ENCODE measurements at places on chromosomes 16 and 17.

DNA sequence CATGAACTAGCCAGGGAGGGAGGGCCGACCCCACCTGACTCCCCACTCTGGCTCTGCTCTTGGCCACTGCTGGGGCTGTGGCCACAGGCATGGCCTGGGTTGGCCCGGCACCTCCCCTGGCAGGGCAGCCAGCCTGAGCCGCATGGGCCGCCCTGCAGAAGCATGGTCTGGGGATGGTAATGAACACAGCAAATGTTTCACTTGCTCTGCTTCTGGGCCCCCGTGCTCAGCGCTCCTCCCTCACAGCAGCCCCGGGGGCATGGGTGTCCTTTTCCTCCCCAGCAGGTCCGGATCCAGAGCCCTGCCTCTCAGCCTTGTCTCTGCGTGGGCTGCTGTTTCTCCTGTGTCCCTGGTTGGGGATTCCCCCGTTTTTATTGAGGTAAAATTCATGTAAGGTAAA lies 30.9 kb upstream of the KCNJ12 start:
- no peak for DNase-seq

GRCh38 chr16:71425746-71426068 lies 16.1 kb downstream of the TLE7 start:
- no peak for DNase-seq

DNA sequence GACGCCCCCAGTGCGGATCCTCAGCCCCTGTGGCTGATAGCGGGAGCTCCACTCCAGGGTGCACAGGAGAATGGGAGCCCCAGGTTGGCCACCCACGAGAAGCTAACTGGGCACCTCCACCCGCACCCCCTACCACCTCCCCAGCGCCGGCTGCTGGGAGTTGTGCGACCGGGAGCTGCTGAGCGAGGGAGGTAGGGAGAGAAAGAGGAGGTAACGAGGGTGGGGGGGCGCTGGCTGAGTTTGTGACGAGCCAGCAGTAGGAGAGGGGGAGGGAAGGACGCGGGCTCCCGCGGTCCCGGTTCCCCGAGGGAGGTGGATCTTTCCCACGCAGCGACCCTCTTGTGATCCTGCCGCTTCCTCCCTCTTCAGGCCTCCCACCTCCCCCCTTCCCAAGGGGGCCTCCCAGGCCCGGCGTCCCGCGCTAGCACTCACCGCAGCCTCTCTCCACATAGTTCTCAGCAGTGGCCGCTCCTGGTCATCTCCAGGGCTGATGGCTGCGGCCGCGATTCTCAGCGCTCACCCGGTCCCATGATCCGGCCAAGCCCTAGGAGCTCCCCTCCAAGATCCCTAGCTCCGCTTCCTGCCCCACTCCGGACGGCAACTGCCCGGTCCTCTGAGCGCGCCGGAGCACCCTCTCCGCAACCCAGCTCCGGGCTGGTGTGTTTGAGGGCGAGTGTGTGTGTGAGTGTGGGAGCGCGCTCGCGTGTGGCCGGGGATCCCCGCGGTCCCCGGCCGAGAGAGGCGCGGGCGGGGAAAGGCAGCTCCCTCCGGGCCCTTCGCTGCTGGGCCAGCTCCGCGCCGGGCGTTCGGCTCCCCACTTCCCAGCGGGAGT lies at the start of gene GRIN2A:
Gene GRIN2A (minus strand): TSS at position 207 of the 832 bp plus-strand sequence. CDS start 2,017 bp downstream, outside the sequence.
- no peak for DNase-seq

- peak; percentile 46 for DNase-seq
These were observed 631 bp downstream of the KREMEN2 start for GRCh38 chr16:2964475-2965336.

GRCh38 chr16:66979011-66979717 lies 9.2 kb upstream of the CES4A start:
- no peak for DNase-seq

GRCh38 chr16:84752600-84752999 lies 52.8 kb downstream of the USP10 start:
- no peak for DNase-seq

- no peak for DNase-seq
These were observed 16.1 kb upstream of the ARHGAP44 start for GRCh38 chr17:12773153-12773552.

- peak; percentile 19 for DNase-seq
These were observed 13.5 kb upstream of the DYNLRB2 start for GRCh38 chr16:80527297-80527696.

DNA sequence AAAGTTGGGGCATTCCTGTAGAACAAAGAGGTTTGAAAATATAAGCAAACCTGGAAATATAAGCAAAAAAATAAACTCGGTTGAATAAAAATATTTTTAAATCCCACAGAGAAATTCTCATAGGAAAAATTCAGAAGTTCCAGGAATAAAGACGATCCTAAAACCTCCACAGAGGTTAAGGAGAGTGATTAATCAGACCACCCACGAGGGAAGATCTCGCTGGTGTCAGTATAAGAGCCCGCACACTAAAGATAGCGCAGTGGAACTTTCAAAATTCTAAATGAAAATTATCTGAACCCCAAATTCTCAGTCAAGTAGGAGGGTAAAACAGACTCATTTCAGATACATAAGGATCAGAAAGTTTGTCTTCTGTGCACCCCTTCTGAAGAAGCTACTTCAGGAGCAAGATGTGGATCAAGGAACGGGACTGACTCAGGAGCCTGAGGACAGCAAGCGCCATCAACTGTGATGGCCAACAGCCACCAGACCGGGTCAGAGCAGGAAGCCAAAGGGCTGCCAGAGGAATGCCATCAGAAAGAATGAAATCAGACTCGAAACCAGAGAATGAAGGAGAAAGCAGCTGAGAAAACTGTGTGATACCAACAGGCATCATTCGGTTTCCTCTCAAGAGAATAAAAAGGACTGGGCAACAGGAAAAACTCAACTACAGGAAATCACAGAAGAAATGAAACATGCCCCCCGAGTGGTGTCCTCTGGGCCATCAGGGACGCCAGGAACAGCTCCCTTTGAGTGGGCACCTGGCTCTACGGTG lies 66.9 kb downstream of the CYTH1 start:
- no peak for DNase-seq

DNA sequence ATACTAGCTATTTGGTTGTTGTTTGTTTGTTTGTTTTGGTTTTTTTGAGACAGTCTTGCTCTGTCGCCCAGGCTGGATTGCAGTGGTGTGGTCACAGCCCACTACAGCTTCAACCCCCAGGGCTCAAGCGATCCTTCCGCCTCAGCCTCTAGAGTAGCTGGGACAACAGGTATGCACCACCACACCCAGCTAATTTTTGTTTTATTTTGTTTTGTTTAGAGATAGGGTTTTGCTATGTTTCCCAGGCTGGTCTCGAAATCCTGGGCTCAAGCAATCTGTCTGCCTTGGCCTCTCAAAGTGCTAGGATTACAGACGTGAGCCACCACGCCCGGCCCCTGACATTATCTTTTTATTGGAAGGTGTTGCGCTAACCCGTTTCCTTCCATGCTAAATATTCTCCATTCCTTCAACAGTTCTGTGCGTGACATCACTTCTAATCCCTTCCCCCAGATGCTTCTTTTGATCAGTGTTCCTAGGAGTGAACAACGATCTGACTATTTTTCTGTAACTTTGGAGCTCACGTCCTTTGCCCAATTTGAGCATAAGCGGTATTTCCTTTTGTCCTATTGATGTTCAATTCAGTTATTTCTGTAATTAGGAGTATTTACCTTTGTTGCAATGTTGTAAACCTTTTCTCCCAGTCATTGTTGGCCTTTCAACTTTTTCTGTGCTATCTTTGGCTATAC lies 30.2 kb upstream of the EMP2 start:
- DNase-seq = no peak

DNA sequence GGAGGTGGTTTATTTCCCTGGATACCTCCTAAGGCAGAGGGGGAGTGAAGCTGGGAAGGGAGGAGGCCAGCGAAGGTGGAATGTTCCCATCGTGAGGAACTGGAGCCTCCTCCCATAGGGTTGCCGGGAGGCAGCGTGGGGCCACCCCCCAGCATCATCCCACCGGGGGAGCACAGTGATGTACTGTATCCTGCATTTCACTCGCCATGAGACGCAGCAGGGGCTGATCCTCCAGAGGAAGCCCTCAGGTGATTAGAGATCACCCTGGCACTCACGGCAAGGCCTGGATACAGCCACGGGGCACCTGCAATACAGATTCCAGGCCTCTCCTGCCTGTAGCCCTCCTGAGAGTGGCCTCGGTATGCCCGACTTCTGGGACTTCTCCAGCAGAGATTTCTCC lies 25.5 kb upstream of the BEAN1 start:
- DNase-seq = no peak

DNA sequence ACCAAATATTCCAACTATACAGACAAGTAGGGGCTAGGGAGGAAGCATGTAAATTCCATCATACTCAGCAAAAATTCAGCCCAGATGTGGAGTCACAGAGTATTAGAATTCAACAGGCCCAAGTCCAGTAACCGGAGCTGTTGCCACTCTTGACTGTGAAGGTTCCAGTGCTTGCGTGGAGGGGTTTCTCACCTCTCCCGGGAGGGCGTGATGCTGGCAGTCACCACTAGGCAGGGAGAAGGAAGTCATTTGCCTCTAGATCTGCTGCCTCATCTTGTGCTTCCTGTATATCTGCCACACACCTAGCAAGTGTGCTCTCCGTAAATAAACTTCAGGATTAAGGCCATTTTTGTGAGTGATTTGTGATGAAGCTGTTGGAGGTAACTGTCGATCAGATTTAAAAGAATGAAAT lies 1.0 kb upstream of the CKLF start:
- peak; percentile 53 for DNase-seq

GRCh38 chr16:8675183-8676159 lies 1.1 kb downstream of the ABAT start:
- DNase-seq = peak; percentile 43

- DNase-seq = no peak
These were observed 21.4 kb downstream of the CDRT4 start for GRCh38 chr17:15446036-15446435.

DNA sequence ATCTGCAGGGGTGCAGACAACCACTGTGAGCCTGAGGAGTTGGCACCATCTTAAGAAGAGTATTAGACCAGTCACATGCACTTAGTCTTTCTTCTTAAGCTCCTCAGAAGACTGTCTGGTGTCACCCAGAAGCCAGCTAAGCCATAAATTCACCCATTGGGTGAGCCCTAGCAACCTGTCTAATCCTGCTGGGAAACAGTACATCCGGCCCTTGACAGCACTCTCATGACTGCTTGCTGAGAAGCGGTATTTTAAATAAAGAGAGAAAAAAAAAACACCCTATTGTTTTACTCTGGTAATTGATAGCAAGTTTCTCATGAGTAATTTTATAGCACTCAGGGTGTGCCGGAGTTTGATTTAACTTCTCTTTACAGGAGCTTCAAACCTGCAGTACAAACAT lies 134.7 kb downstream of the SOX9 start:
- no peak for DNase-seq

DNA sequence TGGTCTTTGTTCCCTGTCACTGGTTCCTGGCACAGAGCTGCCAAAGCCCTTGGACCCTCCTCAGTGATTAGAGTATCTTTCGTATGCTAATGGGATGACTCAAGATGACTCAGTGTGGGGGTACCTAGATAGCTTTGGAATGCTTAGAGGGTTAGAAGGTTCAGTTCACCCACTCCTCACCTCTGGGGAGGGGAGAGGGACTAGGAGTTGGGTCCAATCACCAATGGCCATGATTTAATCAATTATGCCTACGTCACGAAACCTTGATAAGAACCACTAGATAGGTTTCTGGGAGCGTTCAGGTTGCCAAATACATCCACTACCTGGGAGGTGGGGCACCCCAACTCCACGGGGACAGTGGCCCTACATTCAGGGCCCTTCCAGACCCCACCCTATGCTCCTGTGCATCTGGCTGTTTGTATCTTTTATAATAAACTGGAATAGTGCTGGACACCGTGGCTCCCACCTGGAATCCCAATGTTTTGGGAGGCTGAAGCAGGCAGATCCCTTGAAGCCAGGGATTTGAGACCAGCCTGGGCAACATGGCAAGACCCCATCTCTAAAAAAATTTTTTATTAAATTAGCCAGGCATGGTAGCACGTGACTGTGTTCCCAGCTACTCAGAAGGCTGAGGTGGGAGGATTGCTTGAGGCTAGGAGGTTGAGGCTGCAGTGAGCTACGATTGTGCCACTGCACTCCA lies 29.2 kb upstream of the LITAF start:
- DNase-seq = no peak

GRCh38 chr17:32742681-32743538 lies 134.0 kb downstream of the MYO1D start:
- DNase-seq = no peak

DNA sequence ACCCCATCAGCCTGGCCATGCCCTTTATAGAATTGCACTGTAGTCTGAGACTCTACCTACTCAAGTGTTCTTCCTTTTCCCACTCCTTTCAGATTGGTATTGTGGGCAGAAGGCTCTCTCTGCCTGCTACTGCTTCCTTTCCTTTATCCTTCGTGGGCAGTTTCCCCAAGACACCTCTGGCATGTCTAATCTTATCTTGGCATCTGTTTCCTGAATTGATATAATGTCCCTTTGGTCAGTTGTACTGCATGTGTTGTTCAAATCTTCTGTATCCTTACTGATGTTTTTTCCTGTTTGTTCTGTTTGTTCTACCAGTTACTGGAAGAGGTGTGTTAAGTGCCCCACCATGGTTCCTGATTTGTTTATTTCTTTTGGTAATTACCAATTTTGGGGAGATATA lies 29.5 kb upstream of the MSI2 start:
- DNase-seq = no peak

DNA sequence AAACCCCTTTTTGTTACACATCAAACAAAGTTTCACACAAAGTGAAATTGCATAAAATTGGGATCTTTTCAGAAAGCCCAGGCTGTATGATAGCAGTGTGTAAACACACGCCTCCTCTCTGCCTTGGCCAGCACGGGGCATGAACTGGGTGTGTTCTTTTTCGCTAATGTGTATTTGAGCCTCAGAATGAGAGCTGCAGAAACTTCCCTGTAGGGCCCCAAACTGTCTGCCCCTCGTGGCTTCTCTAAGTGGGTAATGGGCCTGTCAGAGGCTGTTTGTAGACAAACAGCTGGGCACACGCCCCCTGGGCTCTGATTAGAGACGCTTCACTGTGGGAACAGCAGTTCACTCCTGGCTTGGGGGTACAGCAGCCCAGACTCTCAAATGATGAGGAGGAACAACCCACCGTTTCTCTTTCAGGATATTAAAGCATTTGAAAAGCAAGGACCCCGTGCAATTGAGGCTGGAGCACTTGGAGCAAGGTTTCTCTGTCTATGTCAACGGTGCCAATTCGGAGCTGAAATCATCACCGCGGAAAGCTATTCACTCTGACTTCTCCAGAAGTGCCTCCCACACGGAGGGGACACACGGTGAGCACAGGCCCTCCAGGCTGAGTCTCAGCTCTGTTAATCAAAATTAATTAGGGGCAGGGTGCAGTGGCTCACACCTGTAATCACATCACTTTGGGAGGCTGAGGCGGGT lies 78.4 kb downstream of the KATNIP start:
- no peak for DNase-seq

- no peak for DNase-seq
These were observed 10.7 kb upstream of the DUSP14 start for GRCh38 chr17:37479025-37479424.

- DNase-seq = peak; percentile 46
These were observed 4.6 kb downstream of the UNC119 start for GRCh38 chr17:28547623-28548416.

Measured in stimulated activated CD4-positive, alpha-beta T cell treated with anti-CD3 and anti-CD28 coated beads, Interleukin-4, amount 100 ng/mL, for 4 hours (primary cell).